ENCODE measurements at places on chromosomes 5 and 9. TPM values are rescaled to one million over a fixed set of nuclear protein-coding genes. Genes with fewer than 3 reads are reported as not detected.

GRCh38 chr5:56384186-56384585 is 151.1 kb upstream of the ANKRD55 start:
- no peaks in the 10 kb centered on the region for H3K4me1 ChIP-seq
- no peak overlapping the region for H3K4me3 ChIP-seq
- H3K27me3 ChIP-seq = no peaks in the 10 kb centered on the region

GRCh38 chr5:36026706-36027465 is 35.7 kb upstream of the UGT3A1 start:
- no peaks in the 10 kb centered on the region for H3K27me3 ChIP-seq
- no peak overlapping the region for H3K27ac ChIP-seq
- H3K4me1 ChIP-seq = no peaks in the 10 kb centered on the region
- H3K36me3 ChIP-seq = no peaks in the 10 kb centered on the region
- no peak overlapping the region for H3K4me3 ChIP-seq

Gene CDX1
- total RNA-seq = not detected

DNA sequence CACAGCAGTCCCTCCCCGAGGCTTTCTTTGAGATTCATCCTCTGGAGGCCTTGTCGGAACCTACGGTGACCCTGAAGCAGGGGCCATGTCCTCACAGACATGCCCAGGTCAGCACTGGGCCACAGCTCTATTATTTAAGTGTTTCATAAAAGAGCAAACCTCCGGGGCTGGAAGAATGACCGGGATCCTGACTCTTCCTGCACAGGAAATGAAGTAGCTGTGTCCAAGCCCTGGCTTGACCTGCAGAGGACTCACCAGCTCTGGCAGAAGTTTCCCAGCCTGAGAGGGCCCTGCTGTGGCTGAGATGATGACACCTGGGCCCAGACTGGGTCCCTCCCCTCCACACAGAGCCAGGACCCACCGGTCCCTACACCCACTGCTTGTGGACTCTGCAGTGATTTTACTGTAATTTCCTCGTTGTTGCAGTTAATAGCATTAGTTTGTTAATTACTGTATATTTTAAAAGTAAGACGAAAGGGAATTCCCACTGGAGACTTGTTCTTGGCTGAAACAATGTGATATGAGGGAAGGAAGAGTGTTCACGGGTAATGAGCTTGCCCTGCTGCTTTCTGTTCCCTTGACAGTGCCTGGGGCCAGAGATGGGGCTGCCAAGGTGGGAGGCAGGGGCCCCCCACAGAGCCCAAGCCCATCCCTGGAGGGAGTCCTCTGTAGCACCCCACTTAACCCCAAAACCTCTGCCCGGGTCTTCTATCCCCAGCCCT is 72.2 kb downstream of the PCDH1 start:
- no peaks in the 10 kb centered on the region for H3K4me1 ChIP-seq
- no peaks in the 10 kb centered on the region for H3K36me3 ChIP-seq
- H3K4me3 ChIP-seq = no peak overlapping the region
- peak overlapping the region; percentile 34 for H3K27ac ChIP-seq
- DNase-seq = peak; percentile 72
- peaks cover 7% of the 10 kb centered on the region for H3K27me3 ChIP-seq

GRCh38 chr9:137691646-137692351 is 73.0 kb downstream of the EHMT1 start:
- no peaks in the 10 kb centered on the region for H3K27me3 ChIP-seq
- no peak overlapping the region for H3K27ac ChIP-seq
- no peak overlapping the region for H3K4me3 ChIP-seq
- DNase-seq = no peak

DNA sequence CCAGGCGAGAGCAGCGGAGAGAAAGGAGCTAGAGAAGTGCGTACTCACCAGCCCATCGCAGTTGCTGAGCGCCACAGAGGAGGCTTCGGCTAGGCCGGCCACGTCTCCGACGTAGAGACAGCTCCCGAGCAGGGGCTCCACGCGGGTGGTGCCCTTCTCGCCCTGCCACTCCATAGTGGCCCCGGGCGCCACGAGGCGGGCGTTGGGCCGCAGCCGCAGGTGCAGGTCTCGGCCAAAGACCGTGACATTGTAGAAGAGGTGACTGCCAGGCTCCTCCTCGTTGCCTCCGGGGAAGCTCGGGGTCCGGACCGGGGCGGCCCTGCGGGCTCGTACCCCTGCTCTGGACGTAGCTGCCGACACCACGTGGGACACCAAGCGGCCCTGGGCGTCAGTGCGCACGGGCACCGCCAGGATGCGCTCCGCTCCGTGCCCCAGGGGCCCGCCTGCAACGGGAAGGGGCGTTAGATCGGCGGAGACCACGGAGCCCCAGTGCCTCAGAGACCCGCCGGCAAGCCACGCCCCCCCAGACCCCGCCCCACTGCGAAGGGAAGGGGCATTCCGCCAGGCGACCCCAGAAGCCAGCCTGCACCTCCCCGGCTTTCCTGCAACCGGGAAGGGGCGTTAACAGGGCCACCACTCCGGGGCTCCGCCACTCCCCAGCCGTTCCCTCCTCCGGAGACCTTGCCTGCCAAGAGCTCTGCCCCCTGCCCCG is 1.4 kb downstream of the ADAMTS2 start:
- no peaks in the 10 kb centered on the region for H3K27me3 ChIP-seq
- peak overlapping the region; percentile 87 for H3K4me3 ChIP-seq
- H3K36me3 ChIP-seq = no peaks in the 10 kb centered on the region
- peaks cover 31% of the 10 kb centered on the region for H3K4me1 ChIP-seq
- DNase-seq = no peak

Gene ALDH1A1
- 353 TPM for total RNA-seq

Gene C5orf58
- not detected for total RNA-seq

Gene PITX1
- total RNA-seq = 1.6 TPM

Gene GRHPR
- total RNA-seq = 165 TPM

DNA sequence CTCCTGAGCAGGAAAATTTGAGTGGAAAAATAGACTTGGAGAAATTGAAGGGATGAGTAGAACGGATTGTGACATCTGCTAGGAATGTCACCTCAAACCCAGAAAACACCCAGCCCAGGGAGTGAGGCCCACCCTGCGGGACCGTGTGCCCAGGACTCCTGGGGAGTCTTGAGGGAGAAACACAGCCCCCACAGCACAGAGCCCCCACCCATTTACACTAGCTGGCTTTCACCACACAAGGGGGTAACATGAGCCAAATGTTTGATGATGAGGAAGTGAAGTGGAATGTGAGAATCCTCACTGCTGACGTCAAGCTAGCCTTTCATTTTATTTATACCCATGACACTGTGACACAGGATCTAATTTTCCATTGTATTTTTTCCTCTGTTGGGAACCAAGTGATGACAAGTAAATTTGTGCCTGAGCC is 42.8 kb upstream of the PDE8B start:
- DNase-seq = no peak
- H3K4me1 ChIP-seq = peaks cover 17% of the 10 kb centered on the region
- no peaks in the 10 kb centered on the region for H3K27me3 ChIP-seq
- peak overlapping the region; percentile 64 for H3K27ac ChIP-seq
- no peak overlapping the region for H3K4me3 ChIP-seq
- no peaks in the 10 kb centered on the region for H3K36me3 ChIP-seq

GRCh38 chr5:66436721-66437120 is 159.5 kb upstream of the MAST4 start:
- H3K27ac ChIP-seq = no peak overlapping the region
- no peaks in the 10 kb centered on the region for H3K27me3 ChIP-seq
- H3K4me1 ChIP-seq = no peaks in the 10 kb centered on the region
- no peak for DNase-seq
- no peaks in the 10 kb centered on the region for H3K36me3 ChIP-seq
- no peak overlapping the region for H3K4me3 ChIP-seq

DNA sequence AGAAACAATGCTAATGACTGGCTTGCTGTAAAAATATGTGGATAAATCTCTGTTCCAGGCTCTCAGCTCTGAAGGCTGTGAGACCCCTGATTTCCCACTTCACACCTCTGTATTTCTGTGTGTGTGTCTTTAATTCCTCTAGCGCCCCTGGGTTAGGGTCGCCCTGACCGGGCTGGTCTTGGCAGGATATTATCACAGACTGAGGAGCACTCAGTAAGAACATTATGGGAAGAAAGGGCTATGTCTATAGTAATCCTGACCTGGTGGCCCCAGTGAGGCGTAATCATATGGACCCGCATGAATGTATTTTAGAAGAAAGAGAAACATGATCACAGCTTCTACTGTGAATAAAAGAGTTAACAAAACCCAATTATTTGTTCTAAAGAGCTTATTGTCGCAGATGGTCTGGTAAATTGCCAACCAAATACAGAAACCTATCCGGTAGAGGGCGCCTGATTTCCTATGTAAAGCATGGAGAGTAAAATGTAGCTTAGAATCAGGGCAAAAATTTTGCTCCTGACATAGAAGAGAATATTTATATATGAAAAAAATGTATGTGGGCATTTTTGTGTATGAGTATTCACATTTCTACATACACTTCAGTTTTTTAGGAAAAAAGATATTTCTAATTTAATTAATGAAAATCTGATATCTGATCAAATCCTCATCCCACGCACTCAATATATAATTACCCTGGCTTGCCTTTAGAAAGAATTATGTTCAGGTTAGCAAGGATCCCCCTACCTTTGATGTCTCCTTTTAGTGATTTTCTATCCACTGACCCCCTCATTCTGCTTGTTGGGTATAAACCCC is 5.8 kb upstream of the IFNA1 start:
- no peaks in the 10 kb centered on the region for H3K4me1 ChIP-seq
- DNase-seq = no peak
- no peaks in the 10 kb centered on the region for H3K27me3 ChIP-seq
- no peak overlapping the region for H3K27ac ChIP-seq
- no peaks in the 10 kb centered on the region for H3K36me3 ChIP-seq
- H3K4me3 ChIP-seq = no peak overlapping the region

DNA sequence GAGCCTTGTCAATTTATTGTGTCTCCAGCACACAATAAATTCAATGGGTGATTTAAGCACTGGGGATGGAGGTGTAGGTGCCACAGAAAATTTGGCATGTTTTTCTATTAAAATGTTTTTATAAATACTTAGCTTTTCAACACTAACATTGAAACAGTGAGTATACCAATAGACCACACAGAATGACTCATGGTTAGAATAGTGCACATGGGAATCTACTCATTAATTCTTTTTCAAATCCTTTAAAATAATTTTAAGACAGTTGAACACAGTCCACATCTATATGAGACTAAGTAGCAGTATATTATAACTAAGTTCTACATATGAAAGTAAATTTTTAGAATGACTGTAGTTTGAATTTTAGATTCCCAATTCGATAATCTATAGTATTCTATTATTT is 67.1 kb downstream of the LNPEP start:
- no peaks in the 10 kb centered on the region for H3K27me3 ChIP-seq
- H3K27ac ChIP-seq = no peak overlapping the region
- H3K4me1 ChIP-seq = no peaks in the 10 kb centered on the region

Gene IL5
- total RNA-seq = not detected

GRCh38 chr5:174245516-174246075 is 200.1 kb downstream of the NSG2 start:
- no peak overlapping the region for H3K4me3 ChIP-seq
- no peaks in the 10 kb centered on the region for H3K36me3 ChIP-seq
- peaks cover 6% of the 10 kb centered on the region for H3K4me1 ChIP-seq
- no peak for DNase-seq
- H3K27ac ChIP-seq = no peak overlapping the region

DNA sequence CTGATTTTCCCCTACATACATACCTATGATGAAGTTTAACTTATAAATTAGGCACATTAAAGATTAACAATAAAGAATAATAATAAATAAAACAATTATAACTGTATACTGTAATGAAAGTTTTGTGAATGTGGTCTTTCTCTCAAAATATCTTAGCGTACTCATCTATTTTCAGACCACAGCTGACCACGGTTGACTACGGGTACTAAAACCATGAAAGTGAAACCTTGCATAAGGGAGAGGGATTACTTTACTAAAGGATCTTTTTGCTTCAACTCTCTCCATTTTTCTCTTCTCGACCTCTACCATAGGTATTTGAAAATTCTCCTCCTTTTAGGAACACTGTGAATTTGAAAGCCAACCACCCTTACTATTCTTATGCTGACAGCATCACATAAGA is 475.5 kb downstream of the CETN3 start:
- H3K27me3 ChIP-seq = no peaks in the 10 kb centered on the region
- no peak overlapping the region for H3K27ac ChIP-seq
- H3K36me3 ChIP-seq = no peaks in the 10 kb centered on the region
- no peak for DNase-seq
- H3K4me3 ChIP-seq = no peak overlapping the region
- no peaks in the 10 kb centered on the region for H3K4me1 ChIP-seq

GRCh38 chr9:137989156-137989555 is 111.6 kb downstream of the CACNA1B start:
- H3K4me1 ChIP-seq = no peaks in the 10 kb centered on the region
- H3K4me3 ChIP-seq = no peak overlapping the region
- DNase-seq = peak; percentile 40
- no peaks in the 10 kb centered on the region for H3K36me3 ChIP-seq

Gene MCTP1
- total RNA-seq = 15.8 TPM

Gene FUBP3
- total RNA-seq = 44.4 TPM

Gene CDH9
- not detected for total RNA-seq

DNA sequence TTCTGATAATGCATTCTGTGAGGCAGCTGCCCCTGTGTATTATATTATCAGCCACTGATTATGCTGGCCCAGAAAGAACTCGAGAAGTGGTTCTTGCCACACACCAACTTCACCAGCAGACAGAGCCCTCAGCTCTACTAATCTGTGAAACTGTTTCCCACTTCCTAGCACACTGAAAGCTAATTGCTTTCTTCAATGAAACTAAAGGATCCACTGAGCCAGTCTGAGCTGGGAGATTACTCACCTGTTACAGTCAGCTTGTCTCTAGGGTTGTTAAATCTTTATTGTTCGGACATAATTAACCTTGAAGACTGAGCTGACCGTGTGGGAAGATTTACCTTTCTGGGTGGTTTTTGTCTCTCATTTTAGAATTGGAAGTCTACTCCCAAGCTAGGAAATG is 263.2 kb downstream of the KCTD16 start:
- no peak overlapping the region for H3K4me3 ChIP-seq
- no peaks in the 10 kb centered on the region for H3K4me1 ChIP-seq
- no peaks in the 10 kb centered on the region for H3K27me3 ChIP-seq
- no peak for DNase-seq

DNA sequence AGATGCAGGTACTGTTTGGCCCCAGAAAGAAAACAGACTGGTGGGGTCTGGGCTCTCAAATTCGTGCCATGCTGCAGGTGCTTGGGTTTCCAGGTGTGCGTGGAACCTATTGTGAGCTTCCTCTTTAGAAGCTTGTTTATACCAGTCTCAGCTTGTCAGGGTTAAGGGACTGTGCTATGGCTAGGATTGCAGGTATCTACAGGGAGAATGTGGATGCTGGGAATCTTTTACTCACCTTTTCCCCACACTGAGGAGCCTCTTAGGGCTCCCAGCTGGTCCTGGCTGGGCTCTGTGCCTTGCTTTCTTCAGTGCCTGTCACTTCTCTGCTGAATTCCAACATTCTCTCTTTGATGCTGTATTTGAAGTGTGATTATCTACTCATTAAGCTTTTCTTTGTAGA is 111.8 kb downstream of the WDR70 start:
- H3K4me3 ChIP-seq = no peak overlapping the region
- no peak for DNase-seq
- H3K27ac ChIP-seq = no peak overlapping the region
- no peaks in the 10 kb centered on the region for H3K36me3 ChIP-seq
